Anterior cingulate cortex (tissue), 58 donors: ENCODE measurements at places on chromosomes 2 and 18.

DNA sequence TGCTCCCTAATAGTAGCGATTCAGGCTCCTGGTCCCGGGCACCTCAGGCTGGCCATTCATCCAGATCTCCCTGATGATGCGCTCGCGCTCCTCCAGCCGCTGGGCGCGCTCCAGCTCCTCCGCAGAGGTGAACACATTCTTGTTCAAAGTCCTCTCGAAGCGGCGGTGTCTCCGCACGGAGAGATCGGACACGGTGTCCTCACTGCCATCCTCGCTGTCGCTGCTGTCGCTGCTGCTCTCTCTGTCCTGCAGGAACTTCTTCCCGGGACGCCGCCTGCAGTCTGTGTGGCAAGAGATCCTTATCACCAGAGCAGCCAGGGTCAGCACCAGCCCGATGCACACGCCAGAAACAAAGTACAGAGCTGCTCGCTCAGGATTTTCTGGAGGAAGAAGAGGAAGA, 67.5 kb downstream of the EVA1A start:
- no peak for DNase-seq

- no peak for DNase-seq
Measured at GRCh38 chr2:159620796-159621195, 4.4 kb upstream of the BAZ2B start.

- no peak for DNase-seq
Measured at GRCh38 chr2:221005338-221005737, 566.8 kb downstream of the EPHA4 start.

GRCh38 chr2:33168922-33169321, 222.2 kb downstream of the LTBP1 start:
- DNase-seq, result no peak

DNA sequence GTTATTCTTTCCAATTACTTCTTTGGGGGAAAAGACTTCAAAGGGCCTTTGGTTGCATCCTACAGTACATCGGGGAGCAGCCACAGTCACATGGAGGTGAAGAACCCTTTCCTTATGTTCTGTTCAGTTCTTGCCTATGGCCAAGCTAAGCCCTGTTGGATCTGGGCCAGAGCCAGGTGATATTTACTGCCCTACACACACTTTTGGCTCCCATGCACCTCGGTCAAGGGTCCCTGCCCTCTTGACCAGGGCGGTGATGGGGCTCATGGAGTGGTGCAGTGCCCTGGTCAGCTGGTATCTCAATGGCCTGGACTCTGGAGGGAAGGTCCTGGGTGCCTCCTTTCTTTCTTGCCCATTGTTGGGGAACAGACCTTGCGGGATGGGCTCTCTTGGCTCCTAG, 98.7 kb downstream of the VAPA start:
- no peak for DNase-seq
